ENCODE measurements at places on chromosomes 1 and 21.

DNA sequence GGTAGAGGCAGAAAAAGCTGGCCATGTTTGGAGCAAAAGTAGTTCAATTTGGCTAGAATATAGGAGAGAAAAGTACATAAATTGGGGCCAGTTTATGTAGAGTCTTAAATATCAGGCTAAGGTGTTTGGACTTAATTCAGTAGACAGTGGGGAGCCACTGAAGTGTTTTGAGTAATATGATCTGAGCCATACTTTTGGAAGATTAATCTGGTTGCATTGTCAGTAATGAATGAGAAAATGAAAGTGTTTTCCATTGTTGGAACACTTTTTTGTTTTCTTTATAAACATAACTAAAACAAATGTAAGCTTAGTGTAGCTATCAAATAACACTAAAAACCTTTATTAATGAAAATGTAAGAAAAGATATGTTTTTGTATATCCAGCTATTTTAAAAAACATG is 42.1 kb downstream of the POU2F1 start:
- DNase-seq, result no peak

- DNase-seq, result no peak
Measured at GRCh38 chr1:104760017-104760416, 1010.3 kb downstream of the AMY1C start.

DNA sequence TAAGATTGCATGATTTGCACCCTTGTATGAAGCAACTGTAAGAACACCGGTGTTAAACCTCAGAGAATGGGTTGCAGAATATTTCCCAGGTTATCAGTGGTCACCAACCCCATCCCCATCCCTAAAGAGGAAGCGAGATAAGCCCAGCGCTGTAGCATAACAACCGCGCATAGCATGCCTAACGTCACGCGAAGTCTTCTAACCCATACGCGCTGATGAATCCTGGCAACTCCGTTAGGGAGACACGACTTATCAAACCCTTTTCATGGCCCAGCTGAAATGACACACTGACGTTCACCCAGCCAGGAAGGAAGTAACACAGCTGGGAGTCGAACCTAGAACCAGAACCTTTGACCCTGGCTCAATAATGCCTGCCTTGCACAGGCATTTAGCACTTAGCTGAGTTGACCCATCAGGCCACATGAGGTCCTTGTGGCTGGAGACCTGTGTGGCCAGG is 24.2 kb downstream of the TMEM51 start:
- no peak for DNase-seq

DNA sequence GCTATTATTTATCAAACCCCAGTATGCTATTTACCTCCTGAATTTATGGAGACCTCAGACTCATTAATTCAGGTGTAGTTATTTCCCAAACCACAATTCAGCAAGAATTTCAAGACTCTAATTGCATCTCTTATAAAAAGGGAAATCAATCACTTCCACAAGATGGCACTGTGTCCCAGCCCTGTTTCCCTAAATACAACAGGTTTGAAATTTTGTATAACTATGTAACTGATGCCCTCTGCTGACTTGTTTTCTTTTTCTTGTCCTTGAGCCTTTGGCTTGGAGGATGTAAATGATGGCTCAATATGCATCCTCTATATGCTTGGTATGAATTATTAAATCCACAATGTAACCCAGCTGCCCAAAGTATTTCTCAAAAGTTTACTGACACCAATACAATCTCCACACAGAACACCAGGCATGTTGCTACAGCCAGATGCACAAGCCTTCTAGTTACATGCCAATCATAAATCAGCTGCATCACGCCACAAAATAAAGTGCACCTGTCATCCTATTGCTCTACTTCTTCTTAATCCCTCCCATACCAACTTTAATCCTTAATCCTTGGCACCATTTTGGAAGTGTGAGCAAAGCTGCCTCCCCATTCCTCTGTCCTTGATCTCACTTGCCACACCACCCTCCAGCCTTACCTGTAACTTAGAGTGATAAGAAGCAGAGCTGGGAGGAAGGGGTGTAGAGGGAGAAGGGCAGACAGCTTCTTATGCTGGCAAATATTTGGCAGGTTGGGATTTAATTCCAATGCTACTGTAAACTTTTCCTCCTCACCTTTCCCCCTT is 9.0 kb downstream of the C1orf105 start:
- DNase-seq, result no peak

DNA sequence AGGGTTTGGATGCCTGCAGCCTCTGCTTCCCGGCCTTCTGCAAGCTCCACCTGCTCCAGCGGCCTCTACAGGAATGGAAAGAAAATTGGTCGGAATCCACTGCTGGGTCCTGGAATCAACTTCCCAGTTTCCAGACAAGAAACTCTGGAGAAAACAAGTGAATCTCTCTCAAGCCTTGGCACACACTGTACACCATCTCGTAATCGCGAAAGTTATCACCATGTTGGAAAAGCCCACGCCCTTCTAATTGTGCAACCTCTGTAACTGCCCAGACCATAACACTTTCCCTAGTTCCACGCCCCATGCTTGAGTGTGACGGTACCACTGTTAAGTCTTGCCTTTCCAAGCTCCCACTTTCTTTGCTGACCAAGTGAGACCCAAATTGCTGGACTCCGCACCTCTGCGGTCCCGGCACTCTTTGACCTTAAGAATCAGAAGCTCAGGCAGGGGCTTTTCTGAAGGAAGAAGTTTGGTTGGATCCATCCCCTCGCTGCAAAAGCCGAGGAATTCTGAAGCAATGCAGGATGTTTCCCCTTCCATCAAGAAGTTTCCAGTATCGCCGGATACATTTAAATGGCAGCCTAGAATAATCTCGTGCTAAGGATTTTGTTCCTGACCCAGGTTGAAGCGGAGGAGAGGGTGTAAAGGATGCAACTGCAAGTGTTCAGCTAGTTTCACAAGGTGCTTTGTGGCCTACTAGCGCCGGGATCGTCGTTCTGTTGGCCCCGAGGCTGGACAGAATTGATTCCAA is 6.2 kb downstream of the NR5A2 start:
- DNase-seq, result no peak

DNA sequence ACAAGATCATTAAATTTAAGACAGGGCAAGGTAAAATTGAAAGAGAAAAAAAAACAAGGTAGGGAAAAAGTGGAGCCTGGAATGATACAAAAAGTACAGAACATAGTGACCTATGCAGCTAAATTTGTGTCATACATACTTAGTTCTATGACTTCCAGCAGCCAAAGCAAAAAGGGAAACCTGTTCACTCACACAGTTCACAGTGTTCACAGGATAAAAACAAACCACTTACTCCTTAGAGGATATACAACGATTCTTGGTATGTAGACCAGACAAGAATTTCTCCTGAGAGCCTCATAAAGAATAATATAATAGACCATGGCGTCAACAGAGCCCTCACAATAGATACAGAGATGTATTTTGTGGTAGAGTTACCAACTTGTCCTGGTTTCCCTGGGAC is 27.5 kb downstream of the COA7 start:
- DNase-seq, result no peak

DNA sequence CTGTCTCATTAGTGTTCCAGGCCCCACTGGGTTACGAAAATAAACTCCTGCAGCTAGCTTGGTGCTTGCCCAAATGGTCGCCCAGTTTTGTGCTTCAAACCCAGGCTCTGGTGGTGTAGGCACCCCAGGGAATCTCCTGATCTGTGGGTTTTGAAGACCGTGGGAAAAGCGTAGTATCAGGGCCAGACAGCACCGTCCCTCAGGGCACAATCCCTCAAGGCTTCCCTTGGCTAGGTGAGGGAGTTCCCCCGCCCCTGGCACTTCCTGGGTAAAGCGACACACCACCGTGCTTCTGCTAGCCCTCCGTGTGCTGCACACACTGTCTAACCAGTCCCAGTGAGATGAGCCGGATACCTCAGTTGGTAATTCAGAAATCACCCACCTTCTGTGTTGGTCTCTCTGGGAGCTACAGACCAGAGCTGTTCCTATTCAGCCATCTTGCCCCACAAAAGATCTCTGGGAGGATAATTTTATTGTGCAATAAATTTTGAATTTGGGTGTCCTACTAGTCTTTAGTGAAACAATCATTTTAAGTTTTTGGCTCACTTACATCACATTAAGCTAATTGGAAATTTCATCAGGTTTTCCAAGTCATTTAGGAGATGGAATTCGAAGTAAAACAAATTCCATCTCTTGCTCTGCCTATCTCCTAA is 9.4 kb upstream of the SLC25A24 start:
- no peak for DNase-seq

GRCh38 chr1:152348447-152348846 is 11.4 kb downstream of the FLG2 start:
- no peak for DNase-seq

GRCh38 chr1:29686012-29686930 is 449.9 kb downstream of the PTPRU start:
- DNase-seq, result no peak

Data from activated naive CD8-positive, alpha-beta T cell treated with anti-CD3 and anti-CD28 coated beads, Interleukin-2, amount 50 U/mL, for 16 hours (primary cell).